ENCODE measurements at places on chromosomes 2 and 18.
A peak's percentile ranks its signal among the peaks of the same experiment; 100 is the strongest.

DNA sequence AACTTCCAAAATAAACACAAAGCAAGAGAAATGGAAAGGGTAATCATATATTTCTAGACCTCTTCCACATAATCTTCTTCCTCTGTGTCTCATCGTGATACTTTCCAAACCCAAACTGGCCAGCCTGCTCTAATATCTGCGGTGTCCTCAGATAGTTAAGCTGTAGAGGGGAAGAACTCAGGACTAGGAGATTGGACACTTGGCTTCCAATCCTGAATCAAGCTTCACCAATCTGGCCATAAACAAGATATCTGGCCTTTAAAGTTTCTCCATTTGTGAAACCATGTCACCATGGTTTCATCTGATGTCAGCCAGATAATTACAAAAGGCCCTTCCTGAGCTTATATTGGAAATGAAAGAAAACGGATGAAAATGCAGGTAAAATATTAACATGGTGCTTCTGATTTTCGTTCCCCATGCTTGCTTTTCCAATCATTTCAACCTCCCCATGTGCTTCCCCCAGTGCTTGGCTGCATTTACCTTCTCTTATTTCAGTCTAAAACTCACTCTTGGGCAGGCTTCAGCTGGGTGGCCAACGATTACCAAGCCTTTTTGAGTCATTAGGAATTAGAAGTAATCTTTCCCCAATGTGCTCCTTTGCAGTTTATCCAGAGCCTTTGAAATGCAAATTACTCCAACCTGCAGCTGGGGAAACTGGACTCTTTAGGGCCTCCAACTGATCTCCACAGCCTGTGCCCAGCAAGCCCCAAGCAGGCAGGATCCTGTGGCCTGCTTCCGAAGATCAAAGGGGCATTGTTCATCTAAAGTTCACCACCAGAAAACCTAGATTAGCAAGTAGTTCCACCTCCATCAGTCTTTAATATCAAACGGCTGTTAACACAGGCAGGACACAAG is 44.5 kb upstream of the MYCN start:
- no peak for DNase-seq

GRCh38 chr18:76496194-76496890 is 1.3 kb upstream of the ZNF516 start:
- peak; percentile 49 for DNase-seq

DNA sequence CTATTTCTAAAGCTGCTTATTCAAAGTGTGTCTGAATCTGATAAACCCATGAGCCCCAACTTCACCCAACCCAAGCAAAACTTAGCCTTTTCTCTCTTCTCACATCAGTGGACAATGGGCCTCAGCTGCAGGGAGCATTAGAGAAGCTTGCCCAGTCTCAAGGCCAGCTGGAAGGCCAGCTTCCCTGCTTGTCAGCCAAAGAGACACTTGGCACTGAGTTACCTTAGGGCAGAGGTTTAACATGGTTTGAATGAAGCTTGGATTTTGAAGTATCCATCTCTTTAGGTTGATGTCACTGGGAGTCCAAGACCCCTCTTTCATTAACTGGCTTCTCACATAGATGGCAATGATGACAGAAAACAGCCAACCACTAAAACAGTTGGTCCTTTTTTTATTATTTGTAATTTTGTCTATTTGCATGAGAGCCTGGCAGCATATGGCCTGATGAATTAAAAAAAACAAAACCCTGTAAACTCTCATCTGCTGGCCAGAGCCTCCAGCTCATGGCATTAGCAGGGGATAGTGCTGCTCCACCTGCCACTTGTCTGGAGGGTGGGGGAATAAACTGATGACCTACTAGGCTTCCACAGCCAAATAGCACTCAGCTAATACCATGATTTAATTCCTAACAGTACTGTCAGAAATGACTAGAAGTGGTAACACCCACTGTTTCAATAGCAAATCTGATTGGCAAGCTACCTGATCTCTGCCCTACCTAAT is 137.0 kb downstream of the UBE2E3 start:
- DNase-seq: no peak

- DNase-seq: no peak
These were observed 22.9 kb upstream of the ASB1 start for GRCh38 chr2:238403632-238404405.

DNA sequence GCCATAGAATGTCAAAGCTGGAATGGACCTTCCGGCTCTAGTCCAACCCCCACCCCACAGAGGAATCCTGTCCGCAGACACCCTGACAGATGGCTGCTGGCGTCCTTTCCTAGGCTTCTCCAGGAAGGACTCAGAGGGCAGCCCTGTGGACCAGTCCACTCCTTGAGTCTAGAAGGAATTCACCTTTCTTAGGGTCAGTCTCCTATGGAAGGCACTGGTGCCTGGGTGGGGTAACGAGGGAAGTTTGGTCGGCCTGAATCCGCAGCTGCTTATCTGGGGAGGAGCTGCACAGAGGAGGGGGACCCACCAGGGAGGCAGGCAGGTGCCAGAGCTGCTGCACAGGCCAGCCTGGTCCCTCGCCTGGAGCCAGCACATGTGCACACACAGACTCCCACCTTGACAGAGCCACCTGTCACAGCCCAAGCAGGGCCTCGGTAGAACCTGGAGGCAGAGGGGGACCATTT is 2.5 kb downstream of the DNMT3A start:
- no peak for DNase-seq

- DNase-seq: peak; percentile 52
These were observed 60.9 kb downstream of the EDAR start for GRCh38 chr2:108927936-108928659.

DNA sequence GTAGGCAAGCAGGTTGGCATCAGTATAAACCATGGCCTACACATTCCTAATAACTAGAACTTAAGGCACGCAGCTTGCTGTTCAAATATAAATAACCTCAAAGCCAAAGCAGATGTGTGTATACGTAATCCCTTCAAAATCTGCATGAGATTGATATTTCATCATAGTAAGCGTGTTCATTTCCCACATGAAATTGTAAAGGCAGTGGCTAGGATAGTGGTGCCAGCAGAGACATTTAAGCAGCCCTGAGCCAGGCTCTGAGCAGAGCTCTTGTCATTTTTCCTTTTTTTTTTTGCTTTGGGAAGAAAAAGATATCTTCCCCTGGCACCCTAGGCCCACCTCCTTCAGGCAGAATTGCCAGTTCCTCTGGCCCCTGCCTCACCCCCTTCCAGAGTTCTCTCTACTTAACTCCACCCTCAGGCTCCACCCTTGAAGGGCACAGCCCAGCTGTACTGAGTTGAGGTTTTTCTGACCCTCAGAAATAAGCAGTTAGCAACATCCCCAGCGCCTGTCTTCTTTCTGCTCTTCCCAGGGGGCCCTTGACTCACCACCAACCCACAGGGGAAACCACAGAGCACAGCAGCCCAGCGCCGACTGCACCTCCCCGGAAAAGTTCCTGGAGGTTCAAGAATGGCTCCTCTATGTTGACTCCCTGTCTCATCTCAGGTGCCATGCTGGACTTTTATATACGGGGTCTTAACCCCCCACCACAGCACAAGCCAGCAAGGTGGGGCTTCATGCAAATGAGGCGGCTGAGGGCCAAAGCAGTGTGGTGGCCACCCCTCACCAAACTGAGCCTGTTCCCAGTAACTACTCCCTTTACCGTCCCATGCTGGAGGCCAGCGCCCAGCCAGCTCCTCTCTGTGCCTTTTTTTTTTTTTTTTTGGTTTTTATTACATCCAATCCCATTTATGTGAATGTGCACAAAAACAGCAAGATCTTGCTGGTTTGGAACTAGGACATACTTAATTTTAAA is 84.7 kb downstream of the EHD3 start:
- DNase-seq: peak; percentile 10

- DNase-seq: no peak
These were observed 98.5 kb downstream of the ATAD2B start for GRCh38 chr2:23828256-23828980.
